Activated T-helper 17 cell treated with anti-CD3 and anti-CD28 coated beads, Interleukin-2, amount 50 U/mL, for 72 hours (primary cell): ENCODE measurements at places on chromosomes 16 and 17. TPM values are rescaled to one million over a fixed set of nuclear protein-coding genes. Genes with fewer than 3 reads are reported as not detected.
A peak's percentile ranks its signal among the peaks of the same experiment; 100 is the strongest.

Gene TPSAB1
- 0.32 TPM for total RNA-seq

Gene DHX58
- total RNA-seq: 19.1 TPM

Gene FOXF1
- not detected for total RNA-seq

Gene MT1A
- total RNA-seq: 6.5 TPM

Gene SPOP
- 66.8 TPM for total RNA-seq

DNA sequence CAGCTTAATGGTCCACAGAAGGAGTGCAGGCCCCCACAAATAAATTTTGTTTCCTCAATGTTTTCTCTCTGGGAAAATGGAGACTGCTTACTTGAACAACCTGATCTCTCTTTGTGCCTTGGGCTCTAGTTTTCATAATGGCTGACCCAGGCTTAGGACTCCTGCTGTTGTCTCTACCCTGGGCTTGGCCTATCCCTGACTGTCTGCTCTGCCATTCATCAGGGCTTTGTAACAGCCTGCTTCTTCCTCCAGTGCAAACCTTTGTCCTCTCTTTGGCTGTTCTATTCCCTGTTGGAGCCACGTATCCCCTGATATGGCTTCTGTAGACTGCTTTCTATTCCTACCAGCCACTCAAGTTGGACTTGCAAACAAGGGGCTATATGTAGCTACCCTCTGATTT, 139.8 kb downstream of the SHISA9 start:
- H3K27ac ChIP-seq: no peak overlapping the region
- no peaks in the 10 kb centered on the region for H3K36me3 ChIP-seq
- H3K4me3 ChIP-seq: no peak overlapping the region
- H3K27me3 ChIP-seq: peaks cover 3% of the 10 kb centered on the region

- H3K27me3 ChIP-seq: peaks cover 37% of the 10 kb centered on the region
- no peak overlapping the region for H3K27ac ChIP-seq
- no peaks in the 10 kb centered on the region for H3K36me3 ChIP-seq
- H3K4me1 ChIP-seq: no peaks in the 10 kb centered on the region
Measured at GRCh38 chr17:74147966-74148365, 55.5 kb upstream of the RPL38 start.

- no peak for ATAC-seq
- no peak overlapping the region for H3K4me3 ChIP-seq
- no peak overlapping the region for H3K27ac ChIP-seq
- H3K36me3 ChIP-seq: no peaks in the 10 kb centered on the region
Measured at GRCh38 chr16:1441391-1441829, 2.9 kb downstream of the CCDC154 start.

DNA sequence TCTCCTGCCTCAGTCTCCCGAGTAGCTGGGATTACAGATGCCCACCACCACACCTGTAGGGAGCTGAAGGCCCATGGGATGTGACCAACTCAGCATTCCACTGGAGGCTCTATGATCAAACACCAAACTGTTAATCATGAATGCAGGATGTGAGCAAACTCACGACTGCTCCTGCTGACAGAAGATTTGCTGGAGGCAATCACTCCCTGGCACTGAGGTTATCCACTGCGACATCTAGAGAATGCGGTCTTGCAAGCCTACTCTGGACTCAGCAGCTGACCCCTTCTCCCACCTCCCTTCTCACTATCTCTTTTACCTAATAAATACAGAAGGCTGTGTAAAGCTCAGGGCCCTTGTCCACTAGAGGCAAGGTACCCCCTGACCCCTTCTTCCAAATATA, 4.9 kb downstream of the TEX14 start:
- no peak for ATAC-seq
- no peak overlapping the region for H3K27ac ChIP-seq

DNA sequence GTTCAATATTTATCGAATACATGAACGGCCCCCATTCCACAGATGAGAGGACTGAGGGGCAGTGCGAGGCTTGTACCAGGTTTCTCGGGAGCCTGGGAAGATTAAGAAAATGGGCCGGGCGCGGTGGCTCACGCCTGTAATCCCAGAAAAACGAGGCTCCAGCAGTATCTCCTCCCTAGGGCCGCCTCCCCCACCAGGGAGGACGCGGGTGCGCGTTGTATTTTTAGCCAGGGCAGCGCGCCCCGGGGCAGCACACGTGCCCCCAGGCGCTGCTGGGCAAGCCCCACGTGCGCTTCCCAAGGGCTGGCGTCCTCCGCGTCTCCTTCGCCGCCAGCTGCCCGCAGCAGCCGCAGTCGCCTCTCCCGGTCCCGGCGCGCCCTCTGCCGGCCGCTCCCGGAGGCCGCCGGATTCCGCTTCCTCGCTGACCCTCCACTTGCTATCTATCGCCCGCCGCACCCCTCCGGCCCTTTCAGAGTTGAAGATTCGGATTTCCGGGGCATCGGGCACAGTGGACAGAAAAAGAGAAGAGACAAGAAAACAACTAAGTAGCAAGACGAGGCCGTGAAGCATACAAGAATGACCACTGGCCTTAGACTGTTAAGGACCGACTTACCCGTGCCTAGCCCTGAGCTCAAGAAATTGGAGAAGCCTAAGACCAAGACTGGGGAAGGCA, 1.9 kb upstream of the YBX2 start:
- peaks cover 16% of the 10 kb centered on the region for H3K27me3 ChIP-seq
- peaks cover 5% of the 10 kb centered on the region for H3K4me1 ChIP-seq
- H3K4me3 ChIP-seq: peak overlapping the region; percentile 80

DNA sequence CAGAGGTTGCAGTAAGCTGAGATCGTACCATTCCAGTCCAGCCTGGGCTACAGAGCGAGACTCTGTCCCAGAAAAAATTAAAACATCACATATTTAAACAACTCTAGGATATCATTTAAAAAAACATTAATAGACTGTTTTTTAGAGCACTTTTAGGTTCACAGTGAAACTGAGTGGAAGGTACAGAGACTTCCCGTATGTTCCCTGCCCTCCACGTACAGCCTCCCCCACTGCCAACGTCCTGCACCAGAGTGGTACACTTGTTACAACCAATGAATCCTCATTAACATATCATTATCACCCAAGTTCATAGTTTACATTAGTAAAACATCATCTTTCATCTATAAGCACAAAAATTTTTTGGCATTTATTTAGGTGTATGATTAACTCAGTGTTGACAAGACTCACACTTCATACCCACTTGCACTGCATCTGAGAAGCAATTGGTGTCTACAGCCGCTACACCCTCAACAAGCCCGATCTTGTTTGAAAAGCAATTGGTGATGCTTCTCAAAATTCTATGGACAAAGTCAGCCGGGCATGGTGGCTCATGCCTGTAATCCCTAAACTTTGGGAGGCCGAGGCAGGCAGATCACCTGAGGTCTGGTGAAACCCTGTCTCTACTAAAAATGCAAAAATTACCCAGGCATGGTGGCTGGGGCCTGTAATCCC, 39.9 kb upstream of the STH start:
- H3K27me3 ChIP-seq: no peaks in the 10 kb centered on the region
- no peak overlapping the region for H3K27ac ChIP-seq
- H3K36me3 ChIP-seq: no peaks in the 10 kb centered on the region

GRCh38 chr17:34254651-34255380, at the start of gene CCL2:
CCL2 (plus strand) TSS chr17:34255285; CDS start chr17:34255350, 65 bp downstream.
- no peak within 1 kb of the TSS for H3K4me3 ChIP-seq
- H3K4me1 ChIP-seq: peaks cover 4% of the 10 kb centered on the region
- no peaks in the 10 kb centered on the region for H3K36me3 ChIP-seq
- no peak for ATAC-seq

DNA sequence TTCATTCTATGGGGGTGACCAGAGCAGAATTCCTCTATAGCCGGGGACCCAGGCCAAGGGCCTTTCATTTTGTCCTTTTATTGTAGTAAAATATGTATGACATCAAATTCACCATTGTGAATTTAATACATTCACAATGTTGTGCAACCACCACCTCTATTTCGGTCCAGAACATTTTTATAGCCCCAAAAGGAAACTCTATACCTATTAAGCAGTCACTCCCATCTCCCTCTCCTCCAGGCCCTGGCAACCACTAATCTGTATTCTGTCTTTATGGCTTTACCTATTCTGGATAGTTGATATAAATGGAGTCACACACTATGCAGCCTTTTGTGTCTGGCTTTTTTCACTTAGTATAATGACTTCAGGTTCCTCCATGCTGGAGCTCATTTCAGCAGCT, 9.7 kb upstream of the TNS4 start:
- peaks cover 18% of the 10 kb centered on the region for H3K4me1 ChIP-seq
- no peak overlapping the region for H3K4me3 ChIP-seq
- peaks cover 5% of the 10 kb centered on the region for H3K27me3 ChIP-seq
- H3K36me3 ChIP-seq: no peaks in the 10 kb centered on the region
- no peak for ATAC-seq

DNA sequence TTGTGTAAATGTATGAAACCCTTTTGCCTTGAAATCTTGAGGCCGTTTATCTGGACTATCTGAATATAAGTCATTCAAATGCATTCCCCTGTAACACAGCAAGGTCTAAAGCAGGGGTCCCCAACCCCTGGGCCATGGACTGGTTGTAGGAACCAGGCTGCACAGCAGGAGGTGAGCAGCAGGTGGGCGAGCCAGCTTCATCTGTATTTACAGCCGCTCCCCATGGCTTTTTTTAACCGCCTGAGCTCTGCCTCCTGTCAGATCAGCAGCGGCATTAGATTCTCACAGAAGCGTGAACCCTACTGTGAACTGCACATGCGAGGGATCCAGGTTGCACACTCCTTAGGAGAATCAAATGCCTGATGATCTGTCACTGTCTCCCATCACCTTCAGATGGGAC, 24.1 kb downstream of the DNAH3 start:
- H3K4me3 ChIP-seq: no peak overlapping the region
- H3K27me3 ChIP-seq: no peaks in the 10 kb centered on the region
- no peak overlapping the region for H3K27ac ChIP-seq

DNA sequence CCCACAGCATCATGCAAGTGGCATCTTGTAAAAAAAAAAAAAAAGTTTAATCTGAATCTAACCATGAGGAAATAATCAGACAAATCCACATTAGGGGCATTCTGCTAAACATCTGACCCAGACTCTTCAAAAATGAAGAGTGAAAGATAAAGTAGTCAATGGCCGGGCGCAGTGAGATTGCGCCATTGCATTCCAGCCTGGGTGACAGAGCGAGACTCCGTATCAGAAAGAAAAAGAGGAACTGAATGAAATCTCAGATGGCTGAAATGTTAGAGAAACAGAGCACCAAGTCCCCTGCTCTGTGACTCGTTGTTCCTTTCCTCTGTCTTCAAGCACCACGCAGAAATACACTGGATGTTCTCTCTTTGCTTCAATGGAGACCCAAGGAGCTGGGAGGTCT, 12.7 kb upstream of the RNF135 start:
- peaks cover 3% of the 10 kb centered on the region for H3K27me3 ChIP-seq
- no peak for ATAC-seq
- no peaks in the 10 kb centered on the region for H3K36me3 ChIP-seq
- no peaks in the 10 kb centered on the region for H3K4me1 ChIP-seq
- H3K27ac ChIP-seq: no peak overlapping the region
- no peak overlapping the region for H3K4me3 ChIP-seq

- no peak for ATAC-seq
- H3K27ac ChIP-seq: no peak overlapping the region
- H3K4me3 ChIP-seq: no peak overlapping the region
- no peaks in the 10 kb centered on the region for H3K4me1 ChIP-seq
Measured at GRCh38 chr17:37787055-37787757, 42.3 kb upstream of the HNF1B start.

- H3K36me3 ChIP-seq: no peaks in the 10 kb centered on the region
- no peaks in the 10 kb centered on the region for H3K4me1 ChIP-seq
- no peak within 1 kb of the TSS for H3K27ac ChIP-seq
- H3K27me3 ChIP-seq: no peaks in the 10 kb centered on the region
- no peak within 1 kb of the TSS for H3K4me3 ChIP-seq
Measured at GRCh38 chr17:75632863-75633485, at the start of gene SMIM5. SMIM5 (plus strand) TSS chr17:75633434; CDS start chr17:75640202, 6,768 bp downstream.

GRCh38 chr17:55413825-55414489, 7.7 kb downstream of the MMD start:
- ATAC-seq: no peak
- H3K27ac ChIP-seq: no peak overlapping the region
- no peak overlapping the region for H3K4me3 ChIP-seq
- no peaks in the 10 kb centered on the region for H3K27me3 ChIP-seq
